ENCODE measurements at places on chromosomes 1 and 21.

GRCh38 chr1:199010492-199010891 lies 371.7 kb downstream of the PTPRC start:
- DNase-seq, result no peak

DNA sequence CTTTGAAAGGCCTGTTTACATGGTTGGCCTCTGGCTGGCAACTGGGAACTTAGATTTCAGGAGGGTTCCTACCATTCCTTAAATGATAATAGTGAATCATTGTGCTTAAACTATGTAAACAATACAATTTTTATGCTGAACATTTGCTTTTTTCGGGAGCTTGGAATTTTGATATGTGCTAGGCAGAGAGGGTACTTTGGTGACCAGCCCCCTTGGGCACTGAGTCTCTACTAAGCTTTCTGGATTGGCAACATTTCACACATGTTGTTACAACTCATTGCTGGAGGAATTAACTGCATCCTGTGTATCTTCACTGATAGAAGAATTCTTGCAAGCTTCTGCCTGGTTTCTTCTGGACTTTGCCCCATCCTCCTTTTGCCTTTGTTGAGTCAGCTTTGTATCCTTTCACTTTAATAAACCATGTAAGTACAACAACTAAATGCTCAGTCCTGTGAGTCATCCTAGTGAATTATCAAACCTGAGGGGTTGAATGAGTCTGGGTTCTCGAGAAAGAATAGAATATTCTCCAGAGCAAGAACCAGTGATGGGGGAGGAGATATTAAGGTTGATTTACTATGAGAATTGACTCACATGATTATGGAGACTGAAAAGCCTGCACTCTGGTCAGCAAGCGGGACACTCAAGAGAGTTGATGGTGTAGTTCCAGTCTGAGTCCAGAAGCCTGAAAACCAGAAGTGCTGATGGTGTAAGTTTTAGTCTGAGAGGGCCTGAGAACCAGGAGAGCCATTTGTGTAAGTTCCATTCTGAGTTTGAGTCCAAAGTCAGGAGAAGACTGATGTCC lies 3.1 kb upstream of the SLC16A4 start:
- DNase-seq, result peak; percentile 50

DNA sequence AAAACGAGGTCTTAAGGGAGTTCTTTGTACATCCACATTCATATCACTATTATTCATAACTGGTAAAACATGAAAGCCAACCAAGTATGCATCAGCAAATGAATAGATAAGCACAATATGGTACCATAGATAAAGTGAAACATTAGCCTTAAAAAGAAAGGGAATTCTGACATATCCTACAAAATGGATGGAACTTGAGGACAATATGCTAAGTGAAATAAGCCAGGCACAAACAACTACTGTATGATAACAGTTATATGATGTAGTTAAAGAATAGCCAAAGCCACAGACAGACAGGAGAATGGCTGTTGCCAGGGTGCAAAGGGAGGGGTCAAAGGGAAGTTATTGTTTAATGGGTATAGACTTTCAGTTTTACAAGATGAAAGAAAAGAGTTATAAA lies 148.9 kb downstream of the EIF4G3 start:
- DNase-seq, result no peak

DNA sequence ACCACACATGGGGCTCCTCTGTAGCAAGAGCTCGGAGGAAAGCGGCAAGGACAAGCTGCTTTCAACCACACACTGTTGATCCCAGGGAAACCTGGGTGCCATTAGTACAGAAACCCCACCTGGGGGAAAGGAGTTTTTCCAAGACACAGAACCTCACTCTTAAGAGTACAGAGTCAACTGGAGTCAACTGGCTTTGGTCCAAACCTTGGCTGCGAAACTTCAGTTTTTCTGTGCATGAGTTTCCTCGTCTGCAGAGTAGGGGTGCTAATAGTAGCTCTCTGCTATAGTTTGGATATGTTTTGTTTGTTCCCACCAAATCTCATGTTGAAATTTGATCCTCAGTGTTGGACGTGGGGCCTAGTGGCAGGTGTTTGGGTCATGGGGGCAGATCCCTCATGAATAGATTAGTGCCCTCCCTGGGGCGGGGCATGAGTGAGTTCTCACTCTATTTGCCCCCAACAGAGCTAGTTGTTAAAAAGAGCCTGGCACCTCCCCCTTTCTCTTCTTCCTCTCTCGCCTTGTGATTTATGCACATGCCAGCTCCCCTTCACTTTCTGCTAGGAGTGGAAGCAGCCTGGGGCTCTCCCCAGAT lies 161.1 kb downstream of the PIGK start:
- no peak for DNase-seq

- no peak for DNase-seq
These were observed 264.1 kb downstream of the FOXD2 start for GRCh38 chr1:47701741-47702515.

DNA sequence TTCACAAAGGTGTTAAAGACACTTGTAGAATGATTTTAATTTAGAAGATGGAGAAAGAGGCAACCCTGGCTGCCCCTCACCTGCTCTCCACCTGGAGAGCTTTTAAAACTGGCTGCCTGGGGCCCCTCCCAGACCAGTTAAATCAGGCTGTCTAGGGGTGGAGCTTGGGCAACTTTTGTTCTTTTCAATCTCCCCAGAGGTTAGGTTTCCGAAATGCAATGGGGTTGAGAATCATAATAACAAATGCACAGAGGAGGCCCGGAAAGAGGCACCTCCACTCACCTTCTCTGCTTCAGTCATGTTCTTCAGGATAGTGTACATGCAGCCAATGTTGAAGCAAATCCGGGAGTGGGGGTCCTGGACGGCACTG lies 400 bp downstream of the NCF2 start:
- no peak for DNase-seq

- no peak for DNase-seq
These were observed 738.1 kb upstream of the CHRM3 start for GRCh38 chr1:238648296-238648695.
